HT-29 (cell line): ENCODE measurements at places on chromosomes 13 and 19. TPM values are rescaled to one million over a fixed set of nuclear protein-coding genes. Genes with fewer than 3 reads are reported as not detected.

DNA sequence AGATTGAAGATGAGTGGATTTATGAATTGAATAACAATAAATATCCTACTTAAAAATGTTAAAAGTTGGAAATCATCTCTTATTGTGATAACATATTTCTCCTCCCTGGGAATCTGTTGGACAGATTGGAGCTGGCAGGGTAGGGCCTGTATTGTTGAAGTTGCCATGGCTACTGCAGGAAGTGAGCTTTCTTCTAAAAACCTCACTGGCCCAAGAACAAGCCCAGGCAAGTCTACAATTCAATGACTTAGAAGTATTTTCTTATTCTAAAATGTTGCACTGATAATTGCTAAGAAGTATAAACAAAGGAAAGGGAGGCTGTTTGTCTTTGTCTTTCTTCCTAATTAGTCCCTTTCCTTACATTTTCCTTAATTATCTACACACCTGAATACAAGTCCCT, 112.1 kb downstream of the DLEU7 start:
- peak; percentile 37 for DNase-seq

Gene TMEM147
- 184 and 206 TPM in 2 replicates for total RNA-seq

Gene GDF15
- total RNA-seq: 529 and 584 TPM in 2 replicates

DNA sequence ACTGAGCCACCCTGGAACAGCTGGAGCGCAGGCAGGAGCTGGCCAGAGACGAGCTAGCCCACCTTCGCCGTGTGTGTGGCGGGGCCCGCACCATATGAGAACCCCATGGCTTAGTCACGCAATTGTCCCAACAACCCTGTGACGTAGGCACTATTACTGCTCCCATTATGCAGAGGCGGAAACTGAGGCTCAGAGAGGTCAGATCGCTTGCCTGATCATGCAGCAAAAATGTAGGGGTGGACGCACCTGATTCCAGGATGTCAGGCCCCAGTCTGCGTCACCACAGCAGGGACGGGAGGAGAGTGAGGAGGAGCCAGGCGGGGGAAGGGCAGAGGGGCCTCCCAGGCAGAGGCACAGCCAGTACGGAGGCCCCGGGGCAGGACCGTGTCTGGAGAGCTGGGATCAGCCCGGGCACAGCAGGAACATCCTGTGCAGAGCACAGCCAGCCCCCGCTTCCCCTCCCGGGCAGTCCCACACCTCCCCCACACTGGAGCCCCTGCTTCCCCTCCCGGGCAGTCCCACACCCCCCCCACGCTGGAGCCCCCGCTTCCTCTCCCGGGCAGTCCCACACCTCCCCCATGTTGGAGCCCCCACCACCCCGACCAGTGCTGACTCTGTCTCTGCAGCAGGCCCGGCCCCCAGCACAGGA, 16.7 kb downstream of the PIP5K1C start:
- DNase-seq: no peak

GRCh38 chr13:46736541-46737310, 60.2 kb downstream of the ESD start:
- no peak for DNase-seq

Gene PDX1
- 0.51 and 0.89 TPM in 2 replicates for total RNA-seq

GRCh38 chr19:13071444-13072187, 31.0 kb downstream of the LYL1 start:
- no peak for DNase-seq

DNA sequence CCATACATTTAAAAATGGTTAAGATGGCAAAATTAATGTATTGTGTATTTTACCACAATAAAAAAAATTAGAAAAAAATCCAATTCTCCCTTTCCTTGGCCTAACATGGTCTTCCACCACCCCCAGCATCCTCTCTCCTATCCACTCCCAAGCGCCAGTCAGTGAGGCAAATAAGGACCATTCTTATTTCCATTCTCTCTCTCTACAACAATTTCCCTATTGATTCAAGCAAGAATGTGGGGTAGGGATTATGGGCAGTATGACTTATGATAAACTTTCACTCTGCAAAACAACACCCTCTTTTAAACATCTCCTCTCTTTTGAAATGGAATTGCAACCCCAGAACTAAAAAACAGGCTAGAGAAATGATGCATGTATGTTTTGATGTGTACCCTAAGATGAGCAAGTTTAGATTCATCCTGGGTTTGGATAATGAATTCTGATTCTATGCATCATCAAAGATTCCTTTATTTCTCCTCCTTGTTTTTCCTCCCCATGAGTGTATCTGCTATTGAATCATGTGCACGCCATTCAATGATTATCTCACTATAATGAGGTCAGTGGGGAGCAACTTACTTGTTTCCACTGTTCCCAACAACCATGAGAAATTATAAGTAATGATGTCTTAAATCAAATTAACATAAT, 3.5 kb downstream of the STARD13 start:
- DNase-seq: no peak

Gene YJEFN3
- 1.0 and 1.9 TPM in 2 replicates for total RNA-seq

Gene TMEM255B
- total RNA-seq: 0.81 and 1.6 TPM in 2 replicates

- peak; percentile 38 for DNase-seq
Observed at GRCh38 chr19:23403581-23404324, 8.5 kb upstream of the ZNF91 start.

Gene LYPD4
- not detected in 2 replicates for total RNA-seq

Gene SIGLEC10
- not detected in 2 replicates for total RNA-seq

DNA sequence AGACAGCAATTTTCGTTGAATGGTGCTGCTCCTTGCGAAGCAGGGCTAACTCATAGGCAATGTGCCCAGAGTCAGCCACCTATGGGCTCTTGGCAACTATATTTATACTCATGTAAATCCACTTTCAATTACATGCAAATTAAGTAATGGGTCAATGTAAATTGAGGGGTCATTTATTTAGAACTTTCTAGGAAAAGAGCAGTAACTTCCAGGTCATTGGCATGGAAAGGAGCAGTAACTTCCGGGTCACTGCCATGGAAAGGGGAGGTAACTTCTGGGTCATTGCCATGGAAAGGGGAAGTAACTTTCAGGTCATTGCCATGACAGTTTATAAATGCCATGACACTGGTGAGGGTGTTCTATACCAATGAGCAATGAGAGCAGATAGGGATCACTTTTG, 11.6 kb downstream of the KLK4 start:
- DNase-seq: no peak

Gene PAF1
- total RNA-seq: 109 and 115 TPM in 2 replicates

Gene ZNF610
- total RNA-seq: not detected in 2 replicates

Gene NUFIP1
- total RNA-seq: 2.3 and 3.7 TPM in 2 replicates

DNA sequence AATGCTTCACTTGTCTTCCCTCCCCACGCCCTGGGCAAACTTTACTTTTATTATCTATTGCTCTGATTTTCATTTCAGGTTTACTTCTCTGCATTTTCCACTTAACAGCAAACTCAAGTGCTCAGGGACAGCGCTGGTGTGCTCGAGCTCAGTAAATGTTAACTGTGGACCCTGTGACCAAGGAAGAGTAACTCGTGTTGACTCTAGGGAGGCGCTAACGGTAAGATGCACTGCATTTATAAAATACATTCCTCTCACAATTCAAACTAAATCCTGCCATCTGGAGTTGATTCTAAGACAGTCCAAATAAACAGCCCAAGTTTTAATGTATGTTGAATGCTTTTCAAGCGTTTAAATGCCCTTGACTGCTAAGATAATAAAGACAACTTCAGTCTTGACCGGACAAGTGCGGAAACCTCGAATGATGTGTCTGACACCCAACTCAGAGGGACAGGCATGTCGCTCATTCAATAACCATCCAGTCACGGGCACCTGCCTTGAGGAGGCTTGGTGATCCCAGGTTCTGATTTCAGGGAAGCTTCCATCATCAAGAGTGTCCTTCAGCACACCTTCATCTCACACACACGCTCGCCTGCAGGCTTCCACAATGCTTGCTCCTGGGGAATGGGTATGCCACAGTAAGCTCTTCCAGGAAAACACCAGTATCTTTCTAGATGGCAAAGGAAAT, 93.2 kb downstream of the STK24 start:
- DNase-seq: peak; percentile 54

GRCh38 chr19:19613506-19613905, 5.0 kb downstream of the PBX4 start:
- DNase-seq: no peak

GRCh38 chr19:43499042-43499441, 5.5 kb downstream of the PHLDB3 start:
- DNase-seq: peak; percentile 41

Gene CBLC
- total RNA-seq: 79.7 and 93.2 TPM in 2 replicates

DNA sequence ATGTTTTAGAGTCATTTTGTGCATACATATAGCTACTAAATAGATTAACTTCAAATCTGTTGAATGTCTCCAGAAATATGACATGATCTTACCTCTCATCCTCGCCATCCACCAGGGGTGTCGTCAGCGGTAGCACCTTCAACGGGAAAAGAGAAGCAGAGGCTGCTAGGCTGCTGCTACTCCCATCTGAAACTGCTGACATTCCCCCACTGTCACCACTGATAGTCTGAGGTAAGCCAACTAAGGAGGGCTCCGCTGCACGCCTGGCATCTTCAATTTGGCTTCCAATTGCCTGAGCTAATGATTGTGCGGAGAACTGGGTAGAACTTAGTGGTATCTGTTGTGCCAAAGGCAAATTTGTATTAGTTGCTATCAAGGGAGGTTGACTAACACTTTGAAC, 3.1 kb downstream of the TSC22D1 start:
- no peak for DNase-seq

DNA sequence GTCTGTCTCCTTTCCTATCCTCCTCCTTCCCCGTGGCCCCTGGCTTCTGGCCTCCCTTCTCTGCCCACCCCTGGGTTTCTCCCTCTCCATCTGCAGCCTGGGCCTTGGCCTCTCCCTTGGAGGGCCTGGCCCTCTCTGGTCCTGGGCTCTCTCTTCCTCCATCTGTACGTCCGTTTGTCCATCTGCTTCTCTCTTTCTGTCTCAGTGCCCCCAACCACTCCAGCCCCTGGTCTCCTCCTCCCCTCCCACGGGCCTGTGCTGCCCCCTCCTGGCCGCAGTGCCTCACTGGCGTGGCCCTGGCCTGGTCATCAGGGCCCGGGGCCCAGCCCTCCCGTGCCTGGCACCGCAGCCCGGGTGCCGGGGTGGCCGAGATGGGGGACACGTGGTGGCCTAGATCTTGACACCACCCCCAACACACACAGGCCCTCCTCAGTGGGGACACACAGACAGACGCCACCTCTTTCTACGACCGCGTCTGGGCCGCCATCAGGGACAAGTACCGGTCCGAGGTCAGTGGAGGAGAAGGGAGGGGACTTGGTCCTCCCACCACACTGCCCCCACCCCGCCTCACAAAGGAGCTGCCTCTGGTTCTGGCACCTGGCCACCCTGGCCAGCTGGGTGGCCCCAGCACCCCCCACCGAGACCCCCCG, 11.3 kb downstream of the PRKCSH start:
- DNase-seq: no peak

- peak; percentile 39 for DNase-seq
Observed at GRCh38 chr13:38045278-38046048, 175.9 kb upstream of the TRPC4 start.

- DNase-seq: no peak
Observed at GRCh38 chr13:88526186-88526852, 855.1 kb downstream of the SLITRK5 start.

- no peak for DNase-seq
Observed at GRCh38 chr13:93736081-93736480, 509.5 kb downstream of the GPC6 start.

DNA sequence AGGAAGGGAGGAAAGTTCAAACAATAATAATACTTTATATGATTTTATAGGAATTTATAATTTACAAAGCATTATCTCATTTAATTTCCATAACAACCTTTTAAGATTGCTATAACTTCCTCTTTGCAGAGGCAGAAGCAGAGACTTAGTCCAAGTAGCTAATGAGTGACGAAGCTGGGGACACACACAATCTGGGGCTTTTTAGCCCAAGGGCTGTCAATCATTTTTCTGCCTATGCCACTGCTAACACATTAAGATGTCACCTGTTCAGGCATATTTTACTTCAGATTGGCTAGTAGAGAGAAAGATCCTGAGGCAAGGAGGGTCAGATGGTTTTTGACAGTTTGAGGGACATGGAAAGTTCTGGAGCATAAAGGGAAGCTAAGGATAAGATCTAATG, 12.6 kb downstream of the SCEL start:
- DNase-seq: no peak

GRCh38 chr19:1508507-1508856, 4.3 kb downstream of the ADAMTSL5 start:
- no peak for DNase-seq

GRCh38 chr13:66534561-66534960, 695.6 kb downstream of the PCDH9 start:
- DNase-seq: no peak

Gene PEAK3
- total RNA-seq: not detected in 2 replicates

DNA sequence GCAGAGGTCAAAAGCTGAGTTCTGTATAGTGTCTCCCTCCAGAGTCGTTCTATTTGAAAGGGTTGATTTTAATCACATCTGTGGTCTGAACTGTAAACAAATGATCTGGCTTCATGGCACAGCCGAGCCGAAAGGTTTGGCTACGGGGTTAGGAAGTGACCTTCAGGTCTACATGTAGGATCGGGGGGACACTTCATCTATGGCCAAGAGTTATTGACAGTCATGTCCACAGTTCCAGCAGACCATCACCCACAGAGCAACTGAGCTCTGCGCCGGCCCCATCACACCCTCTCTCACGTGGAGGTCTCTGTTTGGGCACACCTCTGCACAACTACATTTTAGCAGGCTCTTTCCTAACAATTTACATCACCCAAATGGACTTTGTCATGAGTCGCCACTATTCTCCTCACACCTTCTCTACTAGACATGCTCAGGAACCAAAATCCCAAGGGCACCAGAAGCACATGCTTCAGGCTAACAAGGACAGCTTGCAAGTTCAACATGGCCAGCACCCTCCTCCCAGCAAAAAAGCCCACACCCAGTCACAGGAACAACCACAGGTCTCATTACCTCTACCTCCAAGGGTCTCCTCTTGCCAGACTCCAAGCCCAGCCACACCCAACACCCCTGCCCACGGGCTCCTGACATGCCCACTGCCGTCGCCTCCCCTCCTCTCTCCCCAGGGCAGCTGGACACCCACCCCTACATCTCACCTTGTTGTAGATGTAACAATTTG, 36.1 kb upstream of the EPHX3 start:
- no peak for DNase-seq

DNA sequence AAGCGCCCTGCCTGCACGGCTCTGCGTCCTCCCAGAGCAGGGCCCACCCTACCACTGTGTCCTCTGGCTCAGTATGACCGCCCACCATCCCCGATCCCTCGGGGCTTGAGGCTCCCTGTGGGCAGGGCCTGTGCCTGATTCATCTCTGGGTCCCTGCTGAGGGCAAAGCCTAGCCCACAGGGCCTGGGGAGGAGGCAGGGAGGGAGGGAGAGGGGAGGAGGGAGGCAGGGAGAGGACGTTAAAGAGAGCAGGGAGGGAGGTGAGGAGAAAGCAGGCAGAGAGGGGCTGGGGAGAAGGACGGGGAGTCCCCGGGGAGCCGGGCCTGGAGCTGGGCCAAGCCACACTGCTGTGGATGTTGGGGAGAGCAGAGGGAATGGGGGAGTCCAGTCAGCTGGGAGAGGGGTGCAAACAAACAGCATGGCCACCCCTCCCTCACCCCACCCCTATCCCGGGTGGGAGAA, 4.0 kb upstream of the ERFL start:
- no peak for DNase-seq

Gene ZNF534
- total RNA-seq: not detected in 2 replicates

GRCh38 chr13:30413842-30414241, 8.5 kb upstream of the UBE2L5 start:
- DNase-seq: no peak
